ENCODE measurements at places on chromosomes 4 and X. TPM values are rescaled to one million over a fixed set of nuclear protein-coding genes. Genes with fewer than 3 reads are reported as not detected.

PRR32 gene
- not detected for total RNA-seq

CRLF2 gene
- total RNA-seq: not detected

TEX11 gene
- not detected for total RNA-seq

FAM133A gene
- not detected for total RNA-seq

CENPVL1 gene
- total RNA-seq: not detected

FANCB gene
- total RNA-seq: 17.3 TPM

BMX gene
- under 0.01 TPM for total RNA-seq

PAGE2 gene
- not detected for total RNA-seq

SCML1 gene
- total RNA-seq: 5.8 TPM

ESX1 gene
- total RNA-seq: not detected

ABCG2 gene
- total RNA-seq: 2.2 TPM

MPP1 gene
- 11.7 TPM for total RNA-seq

CXCR3 gene
- not detected for total RNA-seq
